Activated gamma-delta T cell (primary cell): ENCODE measurements at places on chromosomes 7 and 10.

DNA sequence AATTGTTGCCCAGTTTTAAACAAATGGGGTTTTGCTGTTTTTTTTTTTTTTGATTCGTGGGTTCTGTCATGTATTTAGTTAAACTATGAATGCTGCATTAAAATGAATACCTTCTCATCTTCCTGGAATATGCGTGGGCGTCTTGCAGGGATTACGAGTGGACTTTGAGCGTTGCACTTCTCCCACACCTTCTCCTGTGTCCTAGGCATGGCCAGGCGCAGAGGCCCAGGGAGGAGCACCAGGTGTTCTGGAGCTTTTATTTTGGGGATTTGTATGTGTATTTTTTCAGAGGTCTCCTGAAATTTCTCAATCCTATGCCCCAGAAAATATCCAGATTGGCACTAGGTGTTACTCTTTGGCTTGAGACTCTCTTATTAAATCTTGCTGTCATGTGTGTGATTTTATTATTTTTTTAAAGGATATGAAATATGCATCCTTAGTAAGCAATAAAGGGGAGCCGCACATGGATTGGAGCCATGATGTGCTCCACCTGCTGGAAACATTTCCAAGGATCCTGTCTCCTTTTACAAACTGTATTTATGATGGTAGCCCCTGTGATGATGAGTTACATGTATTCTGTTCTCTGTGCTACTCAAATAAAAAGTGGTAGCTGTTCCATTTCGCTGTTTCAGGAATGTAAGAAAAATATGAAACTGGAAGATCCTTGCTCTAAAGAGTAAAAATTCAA, 482.2 kb upstream of the KLF6 start:
- DNase-seq = no peak

- no peak for DNase-seq
Measured at GRCh38 chr7:29806995-29807841, 910 bp downstream of the WIPF3 start.

- DNase-seq = no peak
Measured at GRCh38 chr10:61684894-61685507, 22.3 kb downstream of the CABCOCO1 start.

- no peak for DNase-seq
Measured at GRCh38 chr10:28906934-28907333, 229.6 kb downstream of the BAMBI start.

GRCh38 chr7:134016223-134016941, 110.8 kb upstream of the LRGUK start:
- no peak for DNase-seq

- DNase-seq = no peak
Measured at GRCh38 chr10:91088300-91089140, 131.9 kb upstream of the PCGF5 start.
